NCI-H1105 treated with DMSO at 0.1 percent for 48 hours (cell line): ENCODE measurements at places on chromosomes 11 and 22.
A peak's percentile ranks its signal among the peaks of the same experiment; 100 is the strongest.

DNA sequence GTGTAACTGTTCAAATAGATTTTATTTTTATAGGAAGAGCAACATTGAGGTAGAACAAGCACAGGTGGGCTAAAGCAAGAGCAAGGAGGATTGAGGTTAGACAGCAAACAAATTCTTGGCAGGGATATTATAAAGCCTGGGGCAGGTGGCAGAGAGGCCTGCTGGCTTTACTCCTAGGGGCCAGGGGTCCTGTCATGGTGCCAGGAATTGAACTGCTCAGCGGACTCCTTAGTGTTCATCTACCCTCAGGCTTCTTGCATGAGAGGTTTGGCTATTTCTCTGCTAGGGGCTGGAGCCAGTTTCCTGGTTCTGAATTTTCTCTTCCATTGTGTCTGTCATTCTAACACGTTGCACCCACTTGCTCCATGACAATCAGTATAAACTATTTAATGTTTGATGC lies 217.2 kb upstream of the NCAM1 start:
- peak; percentile 59 for DNase-seq

DNA sequence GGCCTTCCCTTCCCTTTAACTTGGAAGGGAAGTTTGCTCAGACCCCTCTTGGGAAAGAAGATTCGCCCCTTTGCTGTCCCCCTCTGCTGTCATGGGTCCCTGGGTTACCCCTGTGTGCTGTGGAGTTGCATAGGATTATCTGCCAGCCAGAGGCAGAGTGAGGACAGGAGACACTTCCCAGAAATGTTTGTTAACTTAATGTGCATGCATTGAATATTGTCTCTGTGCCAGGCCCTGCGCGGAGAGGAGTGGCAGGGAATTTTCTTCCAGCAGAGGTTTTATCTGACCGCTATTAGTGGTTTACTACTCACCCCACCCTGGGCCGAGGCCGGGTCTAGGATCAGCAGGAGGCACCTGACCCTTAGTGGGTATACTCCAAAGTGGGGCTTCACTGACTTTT lies 894.8 kb downstream of the TBC1D22A start:
- DNase-seq: no peak

DNA sequence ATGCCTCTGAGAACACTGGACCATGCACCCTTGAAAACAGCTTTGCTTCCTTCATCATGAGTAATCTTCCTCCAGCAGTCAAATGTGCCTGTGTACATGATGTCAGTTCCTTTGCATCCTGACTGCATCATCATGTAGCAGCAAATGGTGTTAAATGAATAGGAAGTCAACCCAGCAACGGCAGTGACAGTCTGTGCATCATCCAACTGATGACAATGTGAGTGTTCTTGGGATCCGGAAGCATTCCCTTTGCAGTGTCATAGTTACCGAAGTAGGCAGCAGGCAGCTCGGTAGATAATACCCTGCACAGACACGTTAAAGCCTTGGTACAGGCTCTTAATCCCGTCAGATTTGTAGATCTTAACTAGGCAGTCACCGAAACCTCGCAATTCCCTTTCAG lies 2.5 kb downstream of the WBP2NL start:
- DNase-seq: no peak

DNA sequence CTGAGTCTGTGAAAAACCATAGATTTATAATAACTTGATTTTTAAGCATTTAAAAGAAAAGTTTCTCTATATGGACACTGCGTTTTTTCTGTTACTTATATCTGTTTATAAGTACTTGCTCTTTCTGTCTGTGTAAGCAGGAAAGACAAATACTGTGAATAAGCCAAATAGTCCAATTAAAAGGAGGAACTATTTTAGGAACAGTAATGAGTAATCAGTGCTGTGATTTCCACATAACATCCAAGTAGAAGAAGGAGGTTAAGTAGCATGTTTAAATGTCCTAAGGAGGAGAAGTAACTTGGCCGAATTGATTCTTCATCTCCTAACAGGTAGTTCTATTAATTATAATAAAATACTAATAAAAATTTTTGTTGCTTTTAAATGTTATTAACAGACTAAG lies 40.8 kb downstream of the ZNF214 start:
- DNase-seq: no peak

DNA sequence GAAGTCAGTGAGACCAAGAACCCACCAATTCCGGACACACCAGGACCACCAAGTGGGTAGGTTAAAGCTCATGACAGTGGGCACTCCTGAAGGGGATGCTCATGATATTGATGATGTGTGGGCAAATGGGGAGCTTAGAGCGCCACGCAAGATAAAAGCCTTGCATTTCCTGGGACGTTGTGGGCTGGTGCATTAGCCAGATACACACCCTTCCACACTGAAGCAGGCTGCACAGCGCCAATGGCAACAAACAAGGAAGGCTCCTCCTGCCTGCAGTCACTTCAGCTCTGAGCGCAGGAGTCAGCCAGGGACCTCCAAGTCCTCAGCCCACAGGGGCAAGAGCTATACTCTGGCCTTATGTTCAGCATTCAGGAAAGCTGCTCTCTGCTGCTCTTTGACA lies 20.6 kb downstream of the TMEM218 start:
- no peak for DNase-seq

- DNase-seq: no peak
Measured at GRCh38 chr11:35009191-35009943, 92.9 kb downstream of the PDHX start.

DNA sequence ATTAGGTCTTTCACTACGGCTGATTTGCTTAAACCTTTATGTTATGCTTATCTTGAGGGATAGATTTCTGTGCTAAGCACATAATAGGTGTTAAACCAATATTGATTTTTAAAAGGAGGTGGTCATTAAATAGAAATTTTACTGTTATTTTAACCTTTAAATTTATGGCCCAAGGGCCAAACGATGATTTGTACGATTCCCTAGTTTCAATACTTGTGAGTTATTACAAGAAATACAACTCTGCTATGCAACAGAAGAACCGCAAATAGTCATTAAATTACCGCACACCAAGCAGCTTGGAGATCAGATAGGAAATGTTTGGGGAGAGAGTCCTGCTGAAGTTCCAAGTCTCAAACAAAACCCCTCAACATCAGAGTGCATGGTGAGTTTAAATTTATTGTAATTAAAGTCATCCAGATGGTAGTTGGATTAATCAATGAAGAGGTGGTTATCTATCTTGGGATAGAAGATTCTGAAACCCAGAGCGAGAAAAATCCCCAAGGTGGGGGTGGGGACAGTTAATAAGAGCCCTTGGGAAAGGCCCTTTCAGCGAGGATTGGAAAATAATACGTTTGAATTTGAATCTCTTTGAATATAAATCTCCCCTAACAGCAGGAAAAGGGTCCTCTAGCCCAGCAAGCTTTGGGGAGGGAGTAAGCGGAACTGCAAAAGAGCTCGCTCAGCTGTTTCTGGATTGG lies 805 bp upstream of the QSER1 start:
- peak; percentile 74 for DNase-seq
